ENCODE measurements at places on chromosomes 11 and 22. TPM values are rescaled to one million over a fixed set of nuclear protein-coding genes. Genes with fewer than 3 reads are reported as not detected.

SLC5A12 gene
- not detected for total RNA-seq

CCDC89 gene
- total RNA-seq = not detected

DNAJB7 gene
- not detected for total RNA-seq

PRDM11 gene
- total RNA-seq = 5.5 TPM

TNNT3 gene
- total RNA-seq = 0.14 TPM

CD3E gene
- not detected for total RNA-seq

RFPL1 gene
- total RNA-seq = not detected

MYBPC3 gene
- total RNA-seq = 0.05 TPM

RASSF10 gene
- 2.5 TPM for total RNA-seq

SLC6A5 gene
- not detected for total RNA-seq

C11orf91 gene
- total RNA-seq = 0.58 TPM

ASCL2 gene
- 0.07 TPM for total RNA-seq

SRPRA gene
- total RNA-seq = 61.0 TPM

HMOX1 gene
- 416 TPM for total RNA-seq

DSCAML1 gene
- 0.35 TPM for total RNA-seq

OR5A1 gene
- not detected for total RNA-seq

OSM gene
- not detected for total RNA-seq

TBX10 gene
- total RNA-seq = not detected

SLC22A25 gene
- total RNA-seq = not detected

CABP7 gene
- 0.22 TPM for total RNA-seq

MOB2 gene
- total RNA-seq = 37.2 TPM

MPZL3 gene
- total RNA-seq = 0.31 TPM

GANAB gene
- total RNA-seq = 252 TPM

LGR4 gene
- total RNA-seq = 50.3 TPM

CRYBB3 gene
- total RNA-seq = not detected

C11orf21 gene
- total RNA-seq = not detected

CADM1 gene
- total RNA-seq = 23.4 TPM

ROBO4 gene
- not detected for total RNA-seq

BBOX1 gene
- total RNA-seq = not detected

SCGB1A1 gene
- not detected for total RNA-seq

GGTLC3 gene
- total RNA-seq = not detected

TMEM135 gene
- total RNA-seq = 10.1 TPM

RBMXL2 gene
- not detected for total RNA-seq

FIBIN gene
- total RNA-seq = not detected

OR2AG1 gene
- total RNA-seq = not detected

FREY1 gene
- total RNA-seq = 0.96 TPM

CEND1 gene
- 2.3 TPM for total RNA-seq

EFCAB6 gene
- total RNA-seq = 0.45 TPM

MUC6 gene
- total RNA-seq = not detected

CCDC73 gene
- total RNA-seq = not detected

CDKN1C gene
- 3.3 TPM for total RNA-seq

OR8B3 gene
- total RNA-seq = not detected

VPREB1 gene
- not detected for total RNA-seq

C1QTNF4 gene
- not detected for total RNA-seq

CRYBB1 gene
- total RNA-seq = not detected

CD6 gene
- total RNA-seq = not detected

OR10D3 gene
- not detected for total RNA-seq

TENM4 gene
- total RNA-seq = 0.01 TPM

APOC3 gene
- total RNA-seq = not detected

BET1L gene
- total RNA-seq = 49.0 TPM

RAB1B gene
- 134 TPM for total RNA-seq

CLMP gene
- 19.0 TPM for total RNA-seq

OR51B4 gene
- total RNA-seq = not detected

TCN1 gene
- total RNA-seq = 0.20 TPM

MRGPRE gene
- not detected for total RNA-seq

SUSD2 gene
- total RNA-seq = 67.0 TPM

HBD gene
- not detected for total RNA-seq
